ENCODE measurements at places on chromosomes 1 and 21.

DNA sequence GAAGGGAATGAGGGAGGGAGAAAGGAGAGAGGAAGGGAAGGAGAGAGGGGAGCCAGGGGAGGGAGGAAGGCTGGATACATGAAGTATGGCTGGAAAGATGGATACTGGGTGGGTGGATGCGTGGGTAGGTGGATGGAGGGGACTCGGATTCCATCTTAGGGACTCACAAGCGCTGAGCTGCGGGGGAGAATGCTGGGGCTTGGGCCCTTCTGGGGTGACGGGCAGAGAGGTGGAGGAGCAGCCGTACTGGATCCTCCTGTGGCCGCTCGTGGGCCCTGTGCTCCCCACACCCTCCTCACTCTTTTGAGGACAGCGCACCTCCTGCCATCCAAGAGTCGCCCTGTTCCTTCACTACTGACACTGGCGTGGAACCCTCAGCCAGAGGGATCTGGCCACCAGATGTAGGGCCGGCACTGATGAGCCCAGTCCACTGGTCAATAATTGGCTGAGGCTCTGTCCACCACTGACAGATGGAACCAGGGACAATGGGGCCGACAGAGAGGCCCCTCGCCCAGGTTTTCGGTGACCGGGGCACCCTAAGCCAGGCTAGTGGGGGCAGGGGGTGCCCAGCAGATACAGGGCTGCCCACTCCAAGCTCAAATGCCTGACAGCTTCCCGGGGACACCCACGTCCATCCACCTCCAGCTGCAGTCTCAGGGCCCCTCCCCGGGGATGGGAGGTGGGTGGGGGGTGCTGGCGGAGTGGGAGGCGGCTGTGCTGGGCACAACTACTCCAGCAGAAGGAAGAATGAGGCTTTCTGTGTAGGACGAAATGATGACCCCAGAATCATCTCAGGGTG, 4.4 kb upstream of the ACTRT2 start:
- DNase-seq, result no peak

GRCh38 chr1:203096566-203096965, 10.8 kb upstream of the MYOG start:
- no peak for DNase-seq

DNA sequence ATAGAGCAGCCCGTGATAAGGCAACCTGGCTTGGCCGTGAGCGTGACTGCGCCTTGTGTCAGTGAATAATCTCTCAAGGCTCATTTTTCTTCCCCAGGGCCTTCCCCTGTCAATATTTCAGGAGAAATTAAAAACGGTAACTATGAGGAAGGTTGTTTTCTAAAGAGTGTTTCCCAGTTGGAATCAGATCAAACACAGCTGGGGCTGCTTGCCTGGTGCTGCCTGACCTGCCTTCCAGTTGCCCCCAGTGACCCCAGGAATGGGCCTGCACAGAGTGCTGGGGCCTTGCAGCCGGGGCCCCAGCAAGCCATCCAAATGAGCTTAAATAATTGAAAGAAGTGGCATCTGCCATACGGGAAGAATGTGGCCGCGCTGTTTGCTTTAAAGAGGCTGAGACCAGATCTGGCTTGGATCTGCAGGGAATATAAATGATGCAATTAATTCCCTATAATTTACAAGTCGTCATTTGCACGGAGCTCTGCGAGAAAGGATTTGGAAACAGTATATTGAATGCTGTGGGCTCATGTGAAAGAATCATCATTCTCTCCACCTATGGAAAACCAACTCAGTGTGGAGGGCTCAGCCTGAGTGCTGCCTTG, 203.9 kb downstream of the C1orf94 start:
- DNase-seq, result no peak

DNA sequence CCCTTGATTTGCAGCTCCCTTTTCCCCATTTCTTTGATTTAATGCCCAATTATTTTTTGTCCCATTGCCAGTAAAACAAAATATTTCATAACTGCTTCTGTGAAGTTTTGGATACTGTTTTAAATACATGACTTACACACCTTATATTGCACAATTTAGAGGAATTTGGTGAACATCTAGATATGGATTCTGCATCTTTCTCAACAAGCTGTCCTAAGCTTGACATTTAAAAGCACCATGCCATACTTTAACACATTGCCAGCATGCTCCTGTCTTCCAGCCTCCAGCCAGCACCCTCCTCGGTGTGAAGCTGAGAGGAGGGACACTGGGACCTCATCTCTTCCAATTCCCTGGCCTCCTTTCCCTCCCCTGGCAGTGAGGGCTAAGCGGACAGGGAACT, 167.6 kb downstream of the SEC16B start:
- no peak for DNase-seq

- no peak for DNase-seq
Measured at GRCh38 chr1:172275478-172275877, 145.0 kb upstream of the C1orf105 start.
